Muscle of leg (tissue), 16 donors: ENCODE measurements at places on chromosomes 3 and 15. TPM values are rescaled to one million over a fixed set of nuclear protein-coding genes. Genes with fewer than 3 reads are reported as not detected.

GRCh38 chr3:195853996-195854395, 42.3 kb upstream of the MUC4 start:
- DNase-seq = no peak

DNA sequence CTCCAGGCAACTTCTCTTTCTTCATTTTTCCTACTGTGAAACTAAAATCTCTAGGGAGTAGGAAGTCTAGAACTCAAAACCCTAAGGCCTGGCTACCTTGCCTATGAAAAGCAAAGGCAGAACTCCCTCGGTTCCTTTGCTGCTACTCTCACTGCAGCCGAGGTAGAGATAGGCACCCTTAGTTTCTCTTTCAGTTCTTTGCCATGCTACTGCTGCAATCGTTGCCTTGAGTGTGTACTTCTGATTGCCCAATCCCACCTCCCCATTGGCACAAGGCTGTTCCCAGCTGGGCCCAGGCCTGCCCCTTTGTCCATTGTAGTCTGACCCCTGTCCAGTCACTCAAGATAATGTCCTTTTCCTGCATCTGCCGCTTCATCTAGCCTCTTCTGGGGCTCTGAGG, 92.3 kb upstream of the MRPS22 start:
- DNase-seq = no peak

GRCh38 chr3:43748179-43748578, 57.4 kb downstream of the ABHD5 start:
- DNase-seq = no peak

DNA sequence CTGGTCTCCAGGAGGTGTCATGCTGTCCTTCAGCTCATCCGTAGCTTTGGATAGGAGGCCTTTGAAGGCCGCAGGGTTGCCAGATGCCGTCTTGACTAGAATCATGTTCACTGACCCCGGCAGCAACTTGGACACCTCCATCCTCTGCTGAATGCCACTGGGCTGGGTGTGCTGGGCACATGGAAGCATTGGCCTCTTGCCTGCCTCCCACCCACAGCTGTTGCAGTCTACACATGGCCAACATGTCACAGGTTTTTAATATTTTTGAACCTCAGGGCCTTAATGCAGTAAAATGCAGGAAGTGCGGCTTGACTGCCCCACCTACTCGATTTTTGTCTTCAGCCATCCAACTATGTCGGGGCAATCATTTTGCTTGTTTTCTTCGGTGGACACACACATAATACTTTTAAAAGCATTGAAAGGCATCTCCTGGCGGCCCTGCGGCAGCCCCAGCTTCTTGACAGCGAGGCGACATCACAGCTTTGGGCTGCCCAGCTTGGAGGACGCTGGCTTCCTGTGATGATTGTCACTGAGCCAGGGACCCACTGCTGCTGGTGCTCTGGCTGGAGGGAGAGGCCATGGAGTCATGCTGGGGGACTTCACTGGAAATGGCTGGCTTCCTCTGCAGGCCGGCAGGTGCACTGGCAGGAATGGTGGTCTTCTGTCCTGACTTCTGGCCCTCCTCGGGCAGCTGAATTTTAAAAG, 31.6 kb upstream of the ACAD9 start:
- DNase-seq = peak; percentile 39

GRCh38 chr3:27487383-27487782, 3.2 kb upstream of the SLC4A7 start:
- peak; percentile 46 for DNase-seq

DNA sequence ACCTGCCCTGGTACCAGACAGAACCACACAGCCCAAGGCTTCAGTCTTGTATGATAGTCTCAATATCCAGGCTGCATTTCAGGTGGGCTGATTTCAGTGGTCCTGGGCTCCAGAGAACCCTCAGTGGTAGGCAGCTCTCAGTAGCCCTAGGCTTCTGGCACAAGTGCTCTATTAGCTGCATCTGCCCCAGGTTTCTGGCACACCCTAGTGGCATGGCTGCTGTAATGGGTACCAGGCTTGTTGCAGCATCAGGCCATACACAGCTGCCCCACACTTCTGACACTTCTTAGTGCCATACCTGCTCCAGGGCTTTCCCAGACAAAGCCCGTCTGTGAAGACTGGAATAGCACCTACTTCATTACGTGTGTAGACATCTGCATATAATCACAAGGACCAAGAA, 1062.2 kb upstream of the EPHA6 start:
- DNase-seq = no peak

GRCh38 chr3:120350401-120350941, 1.3 kb upstream of the LRRC58 start:
- peak; percentile 29 for DNase-seq

OR5K4 gene
- polyA plus RNA-seq = not detected

DNA sequence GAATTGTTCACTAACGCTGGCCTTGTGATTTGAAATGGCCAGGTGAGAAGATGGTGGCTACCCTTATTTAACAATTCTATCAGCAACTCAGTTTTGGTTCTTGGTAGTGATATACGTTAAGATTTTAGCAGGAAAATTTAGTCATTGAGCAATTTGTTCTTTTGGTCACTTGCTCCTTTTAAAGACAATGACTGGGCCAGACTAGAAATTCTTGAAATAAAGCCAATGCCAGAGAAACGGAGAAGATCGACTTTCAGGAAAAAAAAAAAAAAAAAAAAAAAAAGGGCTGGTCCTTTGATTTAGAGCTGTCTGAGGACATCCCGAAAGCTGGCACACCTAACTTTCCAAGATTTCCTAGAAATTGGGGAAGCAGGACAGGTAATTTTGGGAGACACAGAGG, 178.5 kb downstream of the FNDC3B start:
- no peak for DNase-seq

CHST13 gene
- polyA plus RNA-seq = 0.29 TPM

RTP1 gene
- 0.45 TPM for polyA plus RNA-seq

GRCh38 chr3:59467476-59467875, 417.7 kb upstream of the CFAP20DC start:
- DNase-seq = peak; percentile 26

ALDH1L1 gene
- 0.79 TPM for polyA plus RNA-seq

- no peak for DNase-seq
Observed at GRCh38 chr15:26126819-26127387, 263.8 kb upstream of the ATP10A start.

- no peak for DNase-seq
Observed at GRCh38 chr3:190710723-190711122, 151.8 kb downstream of the GMNC start.

DNA sequence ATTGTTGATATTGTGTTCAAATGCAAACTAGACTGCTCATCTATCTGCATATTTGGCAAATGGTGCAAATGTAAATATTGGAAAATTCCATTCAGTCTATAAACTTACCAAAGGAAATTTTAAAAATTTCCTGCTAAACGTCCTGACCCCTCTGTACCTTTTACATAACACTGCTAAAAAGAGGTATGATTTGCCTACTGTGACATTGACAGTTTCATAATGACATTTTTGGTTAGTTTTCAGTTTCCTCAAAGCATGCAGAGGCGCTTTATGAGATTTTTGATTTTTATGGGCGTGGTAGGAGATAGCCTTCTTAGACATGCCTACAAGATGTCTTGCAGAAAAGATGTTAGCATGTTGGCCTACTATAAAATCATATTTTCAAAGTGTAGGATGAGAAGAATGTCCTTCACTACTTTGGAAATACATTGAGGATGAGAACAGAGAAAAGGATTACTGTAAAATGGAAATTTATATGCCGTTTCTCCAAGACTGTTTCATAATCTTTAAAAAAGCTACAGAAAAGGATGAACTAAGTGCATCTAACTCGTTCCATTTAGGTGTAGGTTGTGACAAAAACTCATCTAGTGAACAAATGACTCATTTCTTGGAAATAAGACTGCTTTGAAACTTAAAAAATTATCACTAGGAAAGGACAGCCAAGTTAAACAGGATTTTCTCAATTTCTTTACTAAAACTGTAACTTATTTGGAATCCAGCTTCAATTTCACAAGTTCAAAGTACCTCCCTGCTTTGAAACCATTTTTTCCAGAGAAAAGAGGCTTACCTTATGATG, 14.5 kb upstream of the ISLR start:
- no peak for DNase-seq

- no peak for DNase-seq
Observed at GRCh38 chr3:194588741-194589140, 44.5 kb downstream of the TMEM44 start.

DNA sequence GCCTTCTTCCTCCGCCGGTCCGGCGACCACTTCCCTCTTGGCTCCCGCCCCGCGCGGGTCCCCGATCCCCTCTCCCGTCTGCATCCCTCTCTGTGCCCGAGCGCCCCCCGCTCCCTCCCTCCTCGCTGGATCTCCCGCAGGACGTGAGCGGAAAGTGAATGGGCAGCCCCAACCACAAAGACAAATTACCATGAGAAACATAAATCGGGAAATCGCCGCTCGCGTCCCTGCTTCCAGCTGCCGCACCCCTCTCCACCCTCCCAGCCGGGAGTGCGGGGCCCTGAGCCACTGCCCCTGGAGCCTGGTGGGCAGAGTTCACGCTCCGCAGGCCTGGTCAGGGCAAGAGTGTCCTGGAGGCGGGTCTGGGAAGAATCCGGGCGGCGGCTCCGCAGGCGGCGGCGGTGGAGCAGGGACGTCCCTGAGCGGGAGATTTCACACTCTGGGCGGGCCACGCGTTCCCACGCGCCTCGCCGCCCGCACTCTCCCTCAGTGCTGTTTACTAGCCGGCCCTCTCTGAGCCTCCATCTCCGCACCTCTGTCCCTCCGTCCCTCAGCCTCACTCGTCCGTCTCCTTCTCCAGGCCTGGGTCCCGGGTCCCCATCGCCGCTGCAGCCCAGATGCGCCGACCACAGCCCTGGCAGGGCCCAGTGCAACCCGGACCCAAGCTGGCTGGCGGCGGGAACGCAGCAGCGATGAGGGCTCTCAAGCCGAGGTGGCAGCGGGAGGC, 835 bp downstream of the SEMA5B start:
- DNase-seq = peak; percentile 22

GRCh38 chr3:181558870-181559269, 152.9 kb upstream of the SOX2 start:
- DNase-seq = peak; percentile 19

DNA sequence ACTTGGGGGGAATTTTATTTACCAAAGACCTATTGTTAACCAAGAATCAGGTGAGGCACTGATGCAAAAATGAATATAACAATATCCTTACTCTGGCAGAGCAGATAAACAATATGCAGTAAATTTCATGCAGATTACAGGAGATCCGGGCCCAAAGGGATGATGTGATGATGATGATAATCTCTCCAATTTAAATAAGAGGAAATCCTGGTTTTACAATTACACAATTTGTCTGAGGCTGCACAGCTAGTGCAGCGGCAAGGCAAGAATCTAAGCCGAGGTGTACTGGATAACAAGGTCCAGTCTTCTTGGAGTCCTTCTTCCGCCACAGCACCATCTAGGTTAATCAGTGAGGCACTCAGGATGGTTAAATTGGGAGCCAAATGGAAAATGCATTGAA, 2.4 kb upstream of the MESD start:
- DNase-seq = no peak

DNA sequence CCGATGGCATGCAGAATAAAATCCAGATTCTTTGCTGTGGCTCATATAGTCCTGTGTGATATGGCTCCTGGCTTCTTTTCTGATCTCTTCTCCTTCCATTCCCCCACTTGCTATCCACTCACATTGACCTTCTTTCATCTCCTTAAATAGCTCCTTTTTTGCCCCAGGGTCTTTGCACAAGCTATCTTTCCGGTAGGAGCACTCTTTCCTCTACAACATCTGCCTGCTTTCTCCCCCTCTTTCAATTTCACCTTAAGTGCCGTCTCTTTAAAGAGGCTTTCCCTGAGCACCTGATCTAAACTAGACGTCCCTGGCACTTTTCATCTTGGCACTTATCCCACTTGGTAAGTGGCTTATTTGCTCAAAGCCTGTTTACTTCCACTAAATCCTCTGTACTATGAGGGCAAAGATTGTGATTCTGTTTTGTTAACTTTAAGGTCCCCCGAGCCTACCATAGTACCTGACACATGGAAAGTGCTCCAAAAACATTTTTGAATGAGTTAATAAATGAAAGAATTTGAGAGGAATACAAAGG, 323.3 kb upstream of the TLE3 start:
- DNase-seq = no peak

GRCh38 chr15:67307889-67308597, 53.5 kb downstream of the IQCH start:
- peak; percentile 50 for DNase-seq

DNA sequence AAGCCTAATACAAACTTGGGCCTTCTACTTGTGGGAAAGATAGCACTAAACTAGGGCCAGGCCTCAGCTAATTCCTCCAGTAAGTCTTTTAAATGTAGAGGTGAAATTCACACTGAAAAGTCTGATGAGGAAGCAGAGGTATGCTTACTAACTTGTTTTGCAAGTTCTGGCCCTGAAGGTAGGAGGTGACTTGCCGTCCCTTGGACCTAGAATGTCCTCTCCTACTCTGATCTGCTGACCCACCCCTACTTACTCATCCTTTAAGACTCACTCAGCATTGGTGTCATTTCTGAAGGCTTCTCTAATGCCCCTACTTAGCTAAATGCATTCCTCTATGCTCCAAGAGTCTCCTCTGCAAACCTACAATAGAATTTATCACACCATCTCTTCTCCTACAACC, 19.4 kb downstream of the RIOX2 start:
- no peak for DNase-seq

SNURF gene
- 8.4 TPM for polyA plus RNA-seq

PEX5L gene
- polyA plus RNA-seq = 0.32 TPM

ADAMTS7 gene
- polyA plus RNA-seq = 34.8 TPM

SH2D7 gene
- 0.09 TPM for polyA plus RNA-seq

GRCh38 chr3:8737301-8737700, 3.7 kb downstream of the CAV3 start:
- DNase-seq = no peak

- DNase-seq = no peak
Observed at GRCh38 chr3:186173224-186173815, 64.4 kb upstream of the ETV5 start.

TMIE gene
- 0.74 TPM for polyA plus RNA-seq

DNA sequence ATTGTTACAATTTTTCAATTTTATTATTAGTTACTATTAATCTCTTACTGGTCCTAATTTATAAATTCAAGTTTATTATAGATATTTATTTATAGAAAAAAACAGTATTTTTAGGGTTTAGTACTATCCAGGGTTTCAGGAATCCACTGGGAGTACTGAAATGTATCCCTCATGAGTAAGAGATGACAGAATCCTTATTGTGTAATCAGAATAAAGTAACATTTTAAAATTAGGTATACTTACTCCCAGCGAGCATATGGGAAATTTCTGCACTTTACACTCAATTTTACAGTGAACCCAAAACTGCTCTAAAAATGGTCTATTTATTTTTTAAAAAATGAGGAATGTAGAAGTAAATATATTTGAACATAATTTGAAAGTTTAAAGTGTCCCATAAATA, 202.7 kb downstream of the CGGBP1 start:
- DNase-seq = no peak

GRCh38 chr3:101151286-101151913, 158.2 kb upstream of the ABI3BP start:
- peak; percentile 72 for DNase-seq

DNA sequence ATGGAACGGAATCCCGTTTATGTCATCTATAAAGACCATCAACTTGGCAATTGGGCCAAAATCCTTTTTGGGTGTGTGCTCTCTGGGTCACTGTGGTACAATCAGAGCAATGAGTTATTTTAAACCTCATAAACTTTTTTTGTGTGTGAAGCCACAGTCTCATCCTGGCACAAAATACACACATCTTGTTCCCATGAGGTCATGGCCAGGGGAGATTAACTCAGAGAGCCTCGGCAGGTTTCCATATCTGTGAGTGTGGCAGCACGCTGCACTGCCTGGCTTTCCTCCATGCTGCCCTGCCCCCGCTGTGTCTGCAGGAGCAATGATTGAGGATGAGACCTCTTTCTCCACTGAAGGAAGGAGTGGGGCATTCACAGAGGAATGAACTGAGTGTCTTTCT, 54.0 kb upstream of the DLG1 start:
- peak; percentile 81 for DNase-seq

- DNase-seq = no peak
Observed at GRCh38 chr3:178476886-178477285, 59.4 kb upstream of the KCNMB2 start.
